AG04450 (cell line): ENCODE measurements at places on chromosomes 6 and 20.

GRCh38 chr6:150134280-150134920 is 8.4 kb upstream of the PPP1R14C start:
- DNase-seq: no peak

- DNase-seq: no peak
These were observed 9.7 kb downstream of the PTCHD4 start for GRCh38 chr6:48101290-48101689.

- no peak for DNase-seq
These were observed 8.4 kb upstream of the ACSS1 start for GRCh38 chr20:25066386-25066785.

- DNase-seq: no peak
These were observed 1.6 kb downstream of the SRPK1 start for GRCh38 chr6:35919085-35919826.

- DNase-seq: no peak
These were observed 440.2 kb upstream of the FLRT3 start for GRCh38 chr20:14777591-14777990.

DNA sequence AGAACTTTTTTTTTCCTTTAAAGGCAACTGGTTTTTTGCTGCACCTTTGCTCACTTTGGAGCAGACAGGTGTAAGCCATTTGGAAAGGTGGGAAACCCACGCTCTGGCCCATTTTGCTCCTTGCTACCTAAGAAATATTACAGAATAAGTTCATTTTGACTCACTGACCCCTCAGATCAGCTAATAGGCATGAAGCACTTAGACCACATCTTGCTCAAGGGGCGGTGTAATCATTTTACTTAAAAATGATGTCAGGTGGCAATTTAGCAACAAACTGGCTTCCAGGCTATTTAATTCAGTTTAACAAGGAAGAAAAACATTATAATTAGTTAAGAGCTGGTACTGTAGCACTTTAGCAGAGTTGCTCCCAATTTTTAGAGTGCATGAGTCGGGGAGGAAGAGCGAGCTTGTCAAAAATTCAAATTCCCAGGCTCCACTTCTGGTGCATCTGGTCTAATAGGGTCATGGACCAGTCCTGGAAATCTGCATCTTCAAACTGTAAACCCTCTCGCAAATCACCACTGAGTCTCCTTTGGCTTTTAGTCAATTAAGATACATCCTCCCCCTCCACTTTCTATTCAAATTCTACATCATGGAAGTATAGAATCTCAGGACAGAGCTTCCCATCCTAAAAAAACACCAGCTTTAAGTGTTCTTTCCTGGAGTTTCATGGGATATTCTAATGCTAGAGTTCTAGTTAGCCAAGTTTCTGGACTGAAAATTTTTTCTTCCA is 38.2 kb downstream of the JAG1 start:
- DNase-seq: no peak

GRCh38 chr6:148389086-148389485 is 46.4 kb downstream of the SASH1 start:
- DNase-seq: no peak

- no peak for DNase-seq
These were observed 3.6 kb downstream of the SERINC3 start for GRCh38 chr20:44518248-44518647.

DNA sequence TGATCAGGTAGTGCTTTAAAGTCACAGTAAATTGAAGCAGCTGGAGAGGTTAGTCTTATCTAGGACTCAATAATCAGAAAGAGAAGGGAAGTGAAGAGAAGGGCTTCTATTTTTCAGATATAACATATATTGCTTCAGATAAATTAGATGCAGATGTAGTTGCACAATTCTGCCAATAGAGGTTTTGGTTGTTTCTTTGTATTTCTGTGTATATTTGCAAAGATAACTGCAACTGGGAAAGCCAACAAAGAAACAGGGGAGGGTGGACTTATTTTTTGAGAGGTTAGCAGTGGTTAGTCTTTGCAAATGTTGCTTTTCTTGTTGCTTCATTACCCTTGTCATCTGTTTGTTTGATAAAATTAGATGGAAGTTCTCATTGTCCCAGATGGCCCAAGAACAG is 106.6 kb downstream of the ADGRG6 start:
- DNase-seq: no peak

DNA sequence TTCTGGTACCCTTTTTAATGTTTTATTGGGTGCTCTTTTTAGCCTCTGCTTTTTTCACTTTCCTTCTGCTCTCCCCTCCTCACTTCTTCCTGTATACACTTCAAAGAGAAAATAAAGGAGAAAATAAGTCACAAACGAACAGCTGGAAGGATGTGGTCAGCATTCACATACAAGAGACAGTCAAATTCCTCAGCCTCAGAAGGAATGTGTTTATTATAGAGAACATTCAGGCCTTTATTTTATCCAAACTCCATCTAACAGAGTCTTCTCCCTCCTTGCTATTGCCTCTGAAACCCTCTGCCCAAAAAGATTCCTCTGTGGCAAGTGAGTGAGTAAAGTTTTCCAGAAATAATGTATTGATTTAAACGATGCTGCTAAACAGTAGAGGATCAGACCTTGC is 490.4 kb downstream of the FRK start:
- DNase-seq: peak; percentile 13

- DNase-seq: no peak
These were observed 102.4 kb downstream of the MTHFD1L start for GRCh38 chr6:150967910-150968309.
